Activated CD4-positive, alpha-beta T cell treated with anti-CD3 and anti-CD28 coated beads for 24 hours (primary cell): ENCODE measurements at places on chromosomes 3 and 15.

GRCh38 chr3:194936659-194937058, 251.0 kb downstream of the FAM43A start:
- DNase-seq = no peak

GRCh38 chr3:56928379-56929068, 126.8 kb upstream of the ARHGEF3 start:
- no peak for DNase-seq

DNA sequence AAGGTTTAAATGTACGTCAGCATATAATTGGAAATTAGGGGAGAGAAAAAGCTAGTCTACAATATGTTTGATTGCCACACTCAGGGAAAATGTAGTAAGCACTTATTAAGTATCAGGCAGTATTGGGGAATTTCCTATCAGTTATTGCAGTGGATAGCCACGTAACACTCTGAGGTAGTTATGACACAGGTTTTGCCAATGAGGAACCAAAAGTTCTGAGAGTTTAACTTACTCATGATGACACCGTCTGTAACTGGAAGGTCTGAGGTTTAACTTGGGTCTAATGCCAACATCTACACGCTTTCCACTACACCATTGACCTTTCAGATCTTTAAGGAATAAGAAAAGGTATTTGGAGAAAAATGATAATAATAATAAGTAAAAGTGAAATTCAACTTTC, 89.5 kb downstream of the ZMAT3 start:
- DNase-seq = no peak

DNA sequence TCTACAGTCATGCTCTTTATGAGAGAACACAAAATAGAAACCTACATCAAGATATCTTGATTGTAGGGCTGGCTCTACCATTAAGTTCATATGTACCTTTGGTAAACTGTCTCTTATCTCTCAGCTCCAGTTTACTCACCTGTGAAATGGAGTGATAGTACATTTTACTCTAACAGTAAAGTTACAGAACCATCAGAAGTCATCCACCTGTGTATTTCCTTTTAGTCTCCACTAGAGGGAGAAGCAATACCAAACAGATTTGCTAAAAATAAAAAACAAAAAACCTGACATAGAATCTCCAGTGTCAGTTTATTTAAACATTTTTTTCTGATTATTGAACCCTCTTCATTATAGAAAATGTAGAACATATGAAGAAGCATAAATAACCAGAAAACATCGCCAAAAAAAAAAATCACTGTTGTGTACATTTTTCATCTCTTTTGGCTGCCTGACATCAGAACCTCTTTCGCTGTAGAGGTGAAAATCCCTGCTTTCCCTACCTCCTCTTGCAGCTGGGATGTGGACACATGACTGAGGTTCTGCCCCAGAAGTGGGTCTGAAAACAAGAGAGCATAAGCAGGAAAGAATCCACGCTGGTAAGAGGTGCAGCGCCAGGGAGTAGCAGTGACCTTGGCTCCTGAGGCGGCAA, 48.7 kb upstream of the WDR72 start:
- DNase-seq = no peak

DNA sequence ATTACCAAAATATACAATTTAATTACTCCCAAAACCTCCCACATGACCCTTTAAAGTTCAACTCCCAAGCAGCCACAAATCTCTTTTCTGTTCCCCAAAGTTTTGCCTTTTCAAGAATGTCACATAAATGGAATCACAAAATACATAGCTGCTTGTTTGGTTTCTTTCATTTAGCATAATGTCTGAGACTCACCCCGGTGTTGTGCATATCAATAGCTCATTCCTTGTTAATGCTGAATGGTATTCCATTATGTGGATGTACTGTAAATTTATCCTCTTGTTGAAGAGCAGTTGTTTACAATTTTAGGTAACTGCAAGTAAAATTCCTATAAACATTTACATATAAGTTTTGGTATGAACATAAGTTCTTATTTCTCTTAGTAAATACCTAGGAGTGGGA, 15.5 kb downstream of the NAA50 start:
- DNase-seq = no peak

- no peak for DNase-seq
Observed at GRCh38 chr3:37183976-37184375, 9.6 kb upstream of the LRRFIP2 start.

- DNase-seq = no peak
Observed at GRCh38 chr15:29233566-29233965, 36.1 kb downstream of the NSMCE3 start.
